Right ventricle myocardium superior (tissue), 1 donor: ENCODE measurements at places on chromosomes 16 and 17. TPM values are rescaled to one million over a fixed set of nuclear protein-coding genes. Genes with fewer than 3 reads are reported as not detected.

RMI2 gene
- total RNA-seq, result 0.48 TPM

HCRT gene
- total RNA-seq, result not detected

ATPAF2 gene
- 34.1 TPM for total RNA-seq

LRRC75A gene
- total RNA-seq, result 0.40 TPM

CORO7 gene
- 11.6 TPM for total RNA-seq

SLFN14 gene
- total RNA-seq, result not detected

DNA sequence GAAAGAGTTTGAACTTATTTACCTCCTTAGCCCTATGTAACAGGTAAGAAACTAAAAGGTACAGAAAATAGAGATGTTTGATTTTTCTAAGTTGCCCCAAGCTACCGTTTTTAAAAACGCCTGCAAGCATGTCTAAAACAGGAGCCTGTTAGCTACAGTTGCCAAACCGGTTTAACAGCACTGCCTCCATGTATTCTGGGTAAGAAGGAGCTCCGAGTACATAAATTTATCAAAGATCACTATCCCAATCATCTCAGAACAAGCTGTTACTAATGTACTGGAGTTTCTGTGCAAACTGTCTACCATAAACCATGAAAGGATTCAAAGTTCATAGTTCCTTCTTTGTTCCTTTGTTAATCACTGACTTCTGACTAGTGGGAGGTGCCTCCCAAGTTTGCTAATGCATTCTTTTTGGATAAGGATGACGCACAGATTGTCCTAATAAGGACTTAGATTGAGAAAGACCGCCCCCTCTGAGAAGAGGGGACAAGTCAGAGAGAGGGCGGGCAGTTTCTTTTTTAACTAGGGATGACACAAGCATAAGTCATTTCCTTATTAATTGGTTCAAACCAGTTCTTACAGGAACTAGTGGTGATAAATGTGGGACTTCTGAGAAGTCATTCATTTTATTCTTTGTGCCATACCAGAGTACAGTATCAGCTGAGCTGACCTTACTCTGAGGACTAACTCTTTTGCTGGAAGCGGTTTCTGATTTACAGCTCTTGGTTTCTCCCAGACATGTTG lies 55.3 kb downstream of the TUBD1 start:
- no peak for DNase-seq

- DNase-seq, result no peak
Measured at GRCh38 chr17:72962106-72962505, 130.4 kb downstream of the SLC39A11 start.

GRCh38 chr17:45873728-45874127 lies 20.6 kb upstream of the MAPT start:
- DNase-seq, result no peak
